Temporal lobe (tissue), 4 donors: ENCODE measurements at places on chromosomes 3 and 15. TPM values are rescaled to one million over a fixed set of nuclear protein-coding genes. Genes with fewer than 3 reads are reported as not detected.

CFAP92 gene
- total RNA-seq = 1.2 TPM

TP63 gene
- 0.25 TPM for total RNA-seq

GP9 gene
- total RNA-seq = 0.25 TPM

ST8SIA2 gene
- total RNA-seq = 77.4 TPM

CLDN11 gene
- total RNA-seq = 14.5 TPM

MUC20 gene
- 2.5 TPM for total RNA-seq

IL17RB gene
- 2.2 TPM for total RNA-seq

LYZL4 gene
- total RNA-seq = not detected

MYZAP gene
- total RNA-seq = 0.25 TPM
